ENCODE measurements at places on chromosomes 6 and 20. TPM values are rescaled to one million over a fixed set of nuclear protein-coding genes. Genes with fewer than 3 reads are reported as not detected.

The PRR18 gene
- total RNA-seq = 0.11 TPM

The RAET1L gene
- total RNA-seq = not detected

The LINC00237 gene
- total RNA-seq = 0.90 TPM

The MPC1 gene
- 10.0 TPM for total RNA-seq

The C2 gene
- 0.86 TPM for total RNA-seq

The CLVS2 gene
- 0.26 TPM for total RNA-seq

The MCCD1 gene
- not detected for total RNA-seq

The PXDC1 gene
- total RNA-seq = 3.1 TPM

The UFL1 gene
- total RNA-seq = 12.7 TPM

All from H9 (cell line).